Inflammatory macrophage (primary cell): ENCODE measurements at places on chromosomes 2 and 18.

DNA sequence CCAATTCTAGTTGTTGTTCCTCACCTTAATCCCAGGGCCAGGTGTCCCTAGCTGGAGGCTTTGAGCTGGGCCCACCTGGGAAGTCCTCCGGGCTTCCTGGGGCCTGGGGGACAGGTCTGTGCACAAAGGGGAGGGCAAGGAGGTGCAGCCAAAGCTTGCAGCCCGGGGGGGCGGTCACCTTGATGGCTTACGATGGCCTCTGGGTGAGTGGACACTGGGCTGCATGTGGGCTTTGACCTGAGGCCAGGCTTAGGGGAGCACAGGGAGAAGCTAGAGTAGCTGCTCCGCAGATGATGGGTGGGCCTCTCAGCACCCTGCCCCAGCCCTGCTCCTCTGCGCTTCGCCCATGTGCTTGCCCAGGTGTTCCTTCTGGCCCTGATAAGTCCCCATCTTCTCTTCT is 41.8 kb upstream of the HAAO start:
- no peak for DNase-seq

DNA sequence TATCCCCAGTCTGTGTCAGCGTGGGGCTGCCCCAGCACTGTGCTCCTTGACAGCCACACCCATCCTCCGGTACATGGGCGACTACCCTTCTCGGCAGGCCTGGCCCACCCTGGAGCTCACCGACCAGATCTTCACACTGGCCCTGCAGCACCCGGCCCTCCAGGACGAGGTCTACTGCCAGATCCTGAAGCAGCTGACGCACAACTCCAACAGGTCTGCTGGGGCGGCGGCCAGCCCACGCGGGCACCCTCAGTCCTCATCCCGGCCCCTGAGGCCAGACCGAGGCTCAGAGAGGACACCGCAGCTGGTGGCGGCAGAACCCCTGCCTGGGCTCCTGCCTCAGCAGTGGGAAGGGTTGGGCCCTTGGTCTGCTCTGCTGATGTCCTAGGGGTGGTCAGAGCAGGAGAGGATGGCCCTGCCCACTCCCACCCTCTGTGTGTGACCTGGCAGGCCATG is 14.4 kb upstream of the GPR17 start:
- DNase-seq, result no peak

DNA sequence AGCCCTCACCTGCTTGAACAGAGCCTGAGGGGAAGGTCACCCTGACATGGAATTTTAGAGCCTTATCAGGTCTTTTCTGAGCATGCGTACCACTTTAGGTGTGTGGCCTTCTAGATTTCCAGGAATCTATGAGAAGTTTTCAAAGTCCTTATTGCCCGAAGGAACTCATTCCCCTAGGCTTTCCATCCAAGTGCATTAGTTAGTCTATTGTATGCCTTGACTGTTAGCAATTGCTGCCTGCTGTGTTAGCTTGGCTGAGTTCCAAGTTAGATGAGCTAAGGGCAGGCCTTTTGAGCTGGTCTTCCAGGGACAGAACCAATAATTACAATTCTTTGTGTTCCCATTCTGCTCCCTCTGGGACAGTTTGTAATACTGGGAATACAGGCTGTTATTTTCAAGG is 30.8 kb upstream of the PUM2 start:
- no peak for DNase-seq

DNA sequence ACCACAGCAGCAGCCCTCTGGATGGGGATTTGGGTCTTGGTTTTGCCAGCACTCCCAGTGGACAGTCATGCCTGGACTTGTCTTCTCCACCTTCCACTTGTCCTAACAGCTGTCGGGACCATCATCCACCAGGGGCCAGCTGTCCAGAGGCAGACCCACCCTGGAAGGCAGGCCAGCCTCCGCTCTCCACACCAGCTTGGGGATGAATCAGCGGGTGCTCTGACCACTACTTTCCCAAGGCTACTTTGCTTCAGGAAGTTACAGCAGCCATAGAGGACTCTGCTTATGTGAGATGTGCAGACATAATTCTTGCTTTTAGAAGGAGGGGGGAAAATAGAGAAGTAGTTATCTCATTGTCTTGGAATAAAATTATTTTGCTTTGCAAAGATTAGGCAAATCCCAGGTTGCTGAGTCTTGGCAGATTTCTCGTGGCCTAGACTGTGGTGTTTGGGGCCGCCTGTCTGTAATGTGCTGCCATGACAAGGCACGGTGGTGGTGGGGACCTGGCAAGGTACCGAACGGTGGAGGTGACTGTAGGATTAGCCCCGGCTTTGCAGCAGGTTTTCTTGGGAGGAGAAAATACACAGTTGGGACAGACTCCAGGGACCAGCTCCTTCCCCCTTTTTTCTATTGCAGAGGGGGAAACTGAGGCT is 148.7 kb downstream of the AGAP1 start:
- DNase-seq, result no peak

DNA sequence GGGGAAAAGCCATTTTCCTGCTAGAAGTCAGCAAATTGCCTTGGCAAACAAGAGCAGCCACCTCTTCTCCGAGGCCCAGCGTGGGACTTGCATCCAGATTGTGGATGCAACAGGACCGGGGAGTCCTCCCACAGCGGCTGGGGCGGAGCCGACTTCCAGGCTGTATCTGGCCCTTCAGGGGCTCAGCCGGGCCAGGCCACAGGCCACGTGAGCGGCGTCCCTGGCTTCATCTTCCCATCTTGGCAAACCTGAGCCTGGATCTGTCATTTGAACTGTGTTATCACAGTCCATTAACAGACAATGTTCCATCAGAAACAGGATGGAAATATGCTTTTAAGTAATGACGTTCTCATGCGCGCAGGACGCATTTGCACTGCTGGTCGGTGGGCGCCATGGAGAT is 483.5 kb upstream of the SALL3 start:
- DNase-seq, result no peak

- no peak for DNase-seq
These were observed 63.1 kb downstream of the RHOB start for GRCh38 chr2:20509770-20510490.
